Activated T-helper 1 cell treated with anti-CD3 and anti-CD28 coated beads, Interleukin-12 subunit alpha, Interleukin-12 subunit beta, Interleukin-2, Interleukin-4 antibody, amounts not matched to agents 30 ng/mL and 10 ng/mL and 1 ng/mL, durations not matched to agents 14 hours and 24 hours and 36 hours (primary cell): ENCODE measurements at places on chromosomes 4 and X. TPM values are rescaled to one million over a fixed set of nuclear protein-coding genes. Genes with fewer than 3 reads are reported as not detected.
A peak's percentile ranks its signal among the peaks of the same experiment; 100 is the strongest.

- no peak for DNase-seq
These were observed 29.0 kb downstream of the MECP2 start for GRCh38 chrX:154068560-154068959.

GRCh38 chr4:15003891-15004738, 1.8 kb downstream of the CPEB2 start:
- DNase-seq = peak; percentile 47

GRCh38 chr4:69467797-69468196, 27.9 kb downstream of the UGT2B4 start:
- DNase-seq = no peak

DNA sequence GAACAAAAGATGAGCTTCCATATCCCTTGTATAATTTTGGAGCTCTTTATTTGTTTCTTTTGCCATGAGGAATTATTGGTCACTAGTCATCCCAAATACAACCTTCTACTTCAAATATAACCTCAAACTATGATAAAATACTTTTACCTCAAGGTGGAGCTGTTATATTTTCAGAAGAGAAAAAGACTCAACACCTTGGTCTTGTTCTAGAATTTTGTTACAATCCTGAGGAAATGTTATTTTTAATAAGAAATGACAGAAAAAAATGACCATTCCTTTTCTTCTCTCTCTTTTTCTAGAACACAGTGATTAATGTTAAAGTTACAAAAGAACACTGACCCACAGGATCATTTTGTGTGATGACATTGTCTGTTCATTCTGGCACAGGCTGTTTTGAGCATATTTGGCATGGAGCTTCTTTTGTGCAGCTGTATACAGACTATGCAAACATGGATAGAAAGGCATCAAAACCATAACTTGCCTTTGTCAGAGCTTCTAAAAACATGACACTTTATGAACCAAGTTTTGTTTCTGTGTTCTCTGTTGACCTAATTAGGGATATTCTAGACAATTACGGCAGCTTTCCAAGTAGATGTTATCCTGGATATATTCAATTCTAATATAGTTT, 159.6 kb upstream of the CTSO start:
- no peak for DNase-seq

- DNase-seq = no peak
These were observed 602.2 kb downstream of the IL15 start for GRCh38 chr4:142238589-142238988.

DNA sequence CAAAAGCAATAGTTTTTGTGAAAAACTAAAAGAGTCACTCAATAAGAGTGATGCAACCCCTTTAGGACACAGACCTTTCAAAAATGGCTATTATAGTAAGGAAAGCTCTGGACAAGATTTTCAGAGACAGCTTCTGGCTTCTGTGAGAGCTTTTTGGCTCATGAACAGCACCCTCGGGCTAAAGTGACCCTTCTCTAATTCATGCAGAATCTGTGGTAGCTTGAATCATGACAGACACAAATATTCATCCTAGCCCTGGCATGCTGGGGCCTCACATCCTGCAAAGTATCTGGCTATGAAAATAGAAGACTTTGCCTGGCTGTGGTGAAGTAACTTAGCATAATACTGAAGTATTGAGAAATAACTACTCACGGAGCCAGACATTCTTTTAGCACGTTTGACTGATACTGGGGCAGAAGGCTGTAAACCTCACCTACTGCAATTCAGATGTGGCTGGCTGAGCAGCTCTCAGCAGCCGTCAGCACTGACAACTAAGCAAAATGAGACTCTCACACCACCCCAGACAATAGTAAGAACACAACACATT, 327.3 kb downstream of the MAPK10 start:
- DNase-seq = no peak

DNA sequence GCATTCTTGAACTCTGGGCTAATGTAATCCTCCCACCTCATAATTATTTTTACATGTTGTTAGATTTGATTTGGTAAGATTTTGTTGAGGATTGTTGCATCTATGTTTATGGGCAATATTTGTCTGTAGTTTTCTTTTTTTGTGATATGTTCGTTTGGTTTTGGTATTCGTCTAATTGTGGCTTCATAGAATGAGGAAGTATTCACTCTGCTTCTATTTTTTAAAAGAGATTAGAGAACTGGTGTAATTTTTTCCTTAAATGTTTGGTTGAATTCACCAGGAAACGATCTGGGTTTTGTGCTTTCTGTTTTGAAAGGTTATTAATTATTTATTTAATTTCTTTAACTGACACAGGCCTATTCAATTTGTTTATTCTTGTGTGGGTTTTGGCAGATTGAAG, 161.2 kb upstream of the NUDT6 start:
- DNase-seq = no peak

DNA sequence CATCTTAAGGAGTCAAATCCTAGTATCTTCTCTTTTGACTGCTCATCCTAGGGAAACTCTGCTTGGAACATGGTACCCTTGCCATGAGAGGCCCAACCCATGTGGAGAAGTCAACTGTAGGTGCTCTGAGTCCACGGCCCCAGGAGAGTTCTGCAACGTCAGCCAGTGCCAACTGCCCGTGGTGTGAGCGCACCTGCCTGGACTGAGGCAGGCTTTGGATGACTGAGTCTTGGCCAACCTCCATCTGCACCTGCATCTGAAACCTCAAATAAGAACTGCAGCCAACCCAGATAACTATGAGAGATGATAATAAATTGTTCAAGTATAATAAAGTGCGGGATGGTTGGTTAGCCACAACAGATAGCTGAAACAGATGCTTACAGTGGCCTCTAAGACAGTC, 772.0 kb downstream of the TRIML1 start:
- DNase-seq = no peak

DNA sequence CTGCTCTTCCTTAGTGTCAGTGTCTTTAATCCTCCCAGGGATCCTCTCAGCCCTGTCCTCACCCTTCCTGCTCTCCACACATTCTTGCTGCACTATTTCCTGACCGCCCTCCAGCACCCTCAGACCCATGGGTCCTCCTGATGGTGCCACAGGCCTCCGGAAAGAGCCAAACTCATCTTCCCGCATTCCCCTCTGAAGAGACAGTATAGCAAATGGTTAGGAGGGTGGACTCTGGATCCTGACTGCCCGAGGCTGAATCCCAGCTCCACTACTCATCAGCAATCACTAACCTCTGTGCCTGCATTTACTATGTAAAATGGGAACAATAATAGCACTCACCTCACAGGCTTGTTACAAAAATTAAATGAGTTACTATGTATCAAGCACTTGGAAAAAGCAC, 6.2 kb downstream of the SUV39H1 start:
- no peak for DNase-seq

DNA sequence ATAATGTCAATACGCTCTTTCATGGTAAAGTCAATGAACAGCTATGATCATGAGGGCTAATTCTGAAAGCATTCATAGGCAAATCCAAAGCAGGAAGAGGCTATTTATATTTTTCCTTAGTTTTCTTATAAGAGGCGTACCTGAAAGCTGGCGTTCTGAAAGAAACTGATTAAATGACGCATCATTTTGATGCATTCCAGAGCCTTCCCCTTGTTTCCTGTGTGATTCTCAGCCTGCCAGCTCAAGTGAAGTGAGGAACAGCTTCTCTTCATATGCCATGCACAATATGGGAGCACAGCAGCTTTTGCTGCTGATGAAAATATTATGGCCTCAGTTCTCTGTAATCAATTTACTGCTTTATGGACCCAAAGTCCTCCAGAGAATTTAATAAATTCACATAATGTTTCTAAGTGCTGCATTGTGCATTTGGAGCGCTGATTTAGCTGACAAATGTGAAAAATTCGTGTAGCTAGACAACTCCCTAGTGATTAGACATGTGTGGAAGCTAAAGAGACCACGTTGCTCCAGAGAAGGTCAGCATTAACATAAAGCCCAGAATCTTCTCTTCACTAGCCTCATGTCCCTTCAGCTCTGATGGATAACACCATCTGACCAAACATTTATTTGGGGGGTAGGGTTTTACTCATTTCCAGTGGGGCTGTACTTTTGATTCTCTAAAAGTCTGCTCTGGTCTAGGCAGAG, 110.8 kb downstream of the GPAT3 start:
- DNase-seq = no peak

DNA sequence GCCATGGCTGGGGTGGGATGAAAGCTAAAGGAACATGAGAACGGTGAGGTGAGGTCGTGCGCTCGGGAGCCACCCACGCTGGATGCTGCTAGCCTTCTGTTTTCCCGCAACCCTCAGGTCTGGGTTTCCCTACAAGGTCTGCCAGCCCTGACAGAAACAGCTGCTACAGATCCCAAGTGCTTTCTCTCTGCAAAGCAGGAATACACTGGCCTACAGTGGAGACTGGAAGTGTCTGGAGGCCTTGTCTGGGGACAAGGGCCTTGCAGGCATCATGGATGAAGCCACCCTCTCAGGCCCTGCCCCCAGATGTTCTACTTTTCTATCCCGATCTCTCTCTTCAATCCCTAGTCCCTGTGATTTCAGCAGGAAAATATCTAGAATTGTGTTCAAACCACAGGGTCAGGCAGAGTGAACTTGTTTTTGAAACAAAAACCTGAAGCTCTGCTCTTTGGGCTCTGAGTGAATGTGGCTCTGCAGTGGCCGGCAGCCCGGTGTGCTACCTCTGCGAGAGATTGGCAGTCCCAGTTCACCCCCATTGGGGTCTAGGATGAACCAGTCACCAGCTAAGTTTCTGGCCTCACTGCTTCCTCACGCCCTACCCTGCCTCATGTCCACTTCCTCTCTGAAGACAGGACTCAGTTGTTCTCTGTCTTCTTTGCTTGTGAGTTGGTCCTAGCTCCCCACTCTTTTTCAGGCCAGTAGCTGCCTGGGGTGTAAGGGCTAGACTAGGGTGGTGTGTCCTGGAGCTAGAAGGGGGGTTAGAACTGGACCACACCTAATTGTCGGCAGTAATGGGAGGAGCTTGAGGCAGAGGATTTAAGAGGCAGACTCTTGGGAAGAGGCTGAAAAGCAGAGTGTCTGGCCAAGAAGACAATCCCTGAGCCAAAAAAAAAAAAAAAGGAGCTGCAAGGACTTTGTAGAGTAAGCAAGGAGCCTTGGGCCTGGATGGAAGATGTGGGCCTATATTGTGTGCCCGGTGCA, 89.6 kb downstream of the RTL5 start:
- no peak for DNase-seq

DNA sequence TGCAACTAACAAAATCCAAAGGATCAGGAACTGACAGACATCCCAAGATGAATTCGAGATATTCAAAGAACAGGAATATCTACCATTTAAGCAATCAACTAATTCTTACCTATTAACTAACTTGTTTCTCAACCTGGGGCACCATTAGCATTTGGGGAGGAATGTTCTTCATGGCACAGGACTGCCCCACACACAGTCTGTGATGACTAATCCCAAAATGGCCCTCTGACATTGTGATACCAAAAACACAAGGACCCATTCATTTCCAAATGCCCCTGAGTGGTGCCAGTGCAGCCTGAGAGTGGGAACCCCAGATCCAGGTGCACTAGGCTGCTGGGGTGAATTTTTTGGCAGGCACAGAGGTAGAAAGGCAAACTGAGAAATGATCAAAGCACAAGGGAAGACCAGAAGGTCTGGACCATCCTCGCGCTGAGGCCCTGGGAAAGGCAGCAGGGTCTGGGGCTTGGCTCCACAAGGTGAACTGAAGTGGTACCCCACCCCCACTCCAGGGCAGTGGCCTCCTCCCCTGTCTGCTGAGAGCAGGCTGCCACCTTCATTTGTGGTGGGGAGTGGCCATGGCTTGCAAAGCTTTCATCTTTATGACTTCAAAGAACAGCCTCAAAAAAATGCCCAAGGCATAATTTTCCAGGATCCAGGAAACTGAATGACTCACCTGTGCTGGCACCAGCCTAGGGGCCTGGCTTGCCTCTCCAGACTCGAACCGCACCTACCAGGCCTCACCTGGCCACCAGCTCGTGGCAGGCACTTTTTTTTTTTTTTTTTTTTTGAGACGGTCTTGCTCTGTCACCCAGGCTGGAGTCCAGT, 122.4 kb downstream of the BCOR start:
- no peak for DNase-seq

DNA sequence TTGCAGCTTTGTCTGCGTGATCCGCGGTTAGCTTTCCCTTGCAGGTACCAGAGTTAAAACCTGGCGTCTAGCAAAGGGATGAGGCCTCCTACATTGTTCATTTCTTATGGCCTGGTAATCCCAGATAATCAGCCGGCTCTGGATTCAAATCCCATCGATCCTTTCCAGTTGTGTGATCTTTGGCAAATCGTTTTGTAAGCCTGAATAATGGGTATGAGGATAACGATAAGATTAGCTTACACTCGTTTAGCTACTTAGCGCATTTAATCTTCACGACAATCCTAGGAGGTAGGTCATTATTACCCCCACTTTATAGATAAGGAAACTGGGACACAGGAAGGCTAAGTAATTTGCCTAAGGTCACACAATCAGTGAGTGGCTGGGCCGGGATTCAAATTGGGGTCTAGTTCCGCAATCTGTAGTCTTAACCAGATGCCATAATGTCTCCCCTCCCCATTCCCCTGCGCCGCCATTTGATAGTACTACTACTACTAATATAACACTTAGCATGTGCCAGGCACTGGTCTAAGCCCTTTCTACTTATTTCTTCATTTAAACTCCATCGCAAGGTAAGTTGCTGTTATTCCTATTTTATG, 1.7 kb upstream of the UBA1 start:
- DNase-seq = no peak

DNA sequence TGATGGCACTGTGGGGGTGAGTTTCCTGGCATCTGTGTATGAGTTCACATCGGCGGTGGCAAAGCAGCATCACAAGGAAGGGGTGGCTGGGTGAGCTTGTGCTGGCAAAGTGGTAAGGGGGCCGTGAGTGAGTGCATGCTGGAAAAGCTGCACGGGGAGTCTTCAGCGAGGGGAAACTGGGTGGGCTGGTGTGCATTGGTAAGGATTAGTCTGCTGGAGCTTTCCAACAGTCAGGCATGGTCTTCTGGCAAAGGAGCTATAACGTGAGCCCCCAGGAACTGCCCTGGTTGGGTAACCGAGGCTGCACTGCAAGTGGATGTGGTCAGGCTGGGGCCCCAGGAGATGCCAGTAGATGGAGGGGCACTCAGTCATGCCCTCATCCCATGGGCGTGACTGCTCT, 30.7 kb downstream of the ADAM29 start:
- no peak for DNase-seq

DNA sequence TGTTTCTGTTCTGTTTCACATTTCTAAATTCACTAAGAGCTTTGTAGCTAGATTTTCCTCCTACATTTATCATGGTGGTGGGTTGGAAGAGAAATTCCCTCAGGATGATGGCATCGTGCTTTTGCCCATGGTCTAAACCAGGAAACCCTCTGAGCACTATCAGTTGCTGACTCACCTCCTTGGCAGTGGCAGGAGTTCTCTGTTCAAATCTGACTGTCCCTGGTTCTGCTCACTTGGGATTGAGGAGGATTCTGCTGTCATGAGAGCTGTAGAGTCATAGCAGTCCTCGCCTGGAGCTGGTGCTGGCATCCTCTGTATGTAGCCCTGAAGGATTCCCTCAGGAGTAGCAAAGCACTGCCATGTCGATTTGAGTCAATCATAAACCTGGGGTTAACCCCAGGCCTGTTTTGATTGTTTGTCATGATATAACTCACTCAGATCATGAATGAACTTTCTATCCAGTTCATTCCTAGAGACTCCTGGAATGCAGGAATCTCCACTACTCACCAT, 9.4 kb downstream of the TEX13A start:
- DNase-seq = no peak

EXOC1L gene
- total RNA-seq = not detected in 2 replicates

FAT4 gene
- total RNA-seq = not detected in 2 replicates

ETDB gene
- not detected in 2 replicates for total RNA-seq

CFAP47 gene
- total RNA-seq = not detected in 2 replicates

SLC6A8 gene
- 5.9 and 6.0 TPM in 2 replicates for total RNA-seq

CISD2 gene
- 41.2 and 50.7 TPM in 2 replicates for total RNA-seq

KIT gene
- total RNA-seq = 0.17 and 0.41 TPM in 2 replicates

MEPE gene
- not detected in 2 replicates for total RNA-seq

ZNF81 gene
- 5.9 and 9.2 TPM in 2 replicates for total RNA-seq

TMPRSS11B gene
- not detected in 2 replicates for total RNA-seq

BGN gene
- total RNA-seq = not detected in 2 replicates

GPR119 gene
- not detected in 2 replicates for total RNA-seq
